Activated naive CD4-positive, alpha-beta T cell (primary cell): ENCODE measurements at places on chromosomes 13 and 19.

GRCh38 chr19:35609851-35610353 is 2.6 kb upstream of the HAUS5 start:
- no peak for DNase-seq

DNA sequence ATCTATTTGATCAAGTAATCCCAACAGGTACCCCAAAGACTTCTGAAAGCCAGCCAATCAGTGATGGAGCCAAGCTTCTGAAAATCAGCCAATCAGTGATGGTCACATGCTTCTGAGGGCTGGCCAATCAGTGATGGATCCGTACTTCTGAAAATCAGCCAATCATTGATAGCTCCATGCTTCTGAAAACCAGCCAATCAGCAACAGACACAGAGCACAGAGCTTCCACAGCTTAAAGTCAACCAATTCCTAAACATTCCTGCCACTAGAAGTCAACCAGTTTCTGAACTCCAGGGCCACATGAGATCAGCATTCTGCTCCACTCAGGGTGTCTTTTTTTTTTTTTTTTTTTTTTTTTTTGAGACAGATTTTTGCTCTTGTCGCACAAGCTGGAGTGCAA is 8.2 kb upstream of the HSD17B14 start:
- no peak for DNase-seq

DNA sequence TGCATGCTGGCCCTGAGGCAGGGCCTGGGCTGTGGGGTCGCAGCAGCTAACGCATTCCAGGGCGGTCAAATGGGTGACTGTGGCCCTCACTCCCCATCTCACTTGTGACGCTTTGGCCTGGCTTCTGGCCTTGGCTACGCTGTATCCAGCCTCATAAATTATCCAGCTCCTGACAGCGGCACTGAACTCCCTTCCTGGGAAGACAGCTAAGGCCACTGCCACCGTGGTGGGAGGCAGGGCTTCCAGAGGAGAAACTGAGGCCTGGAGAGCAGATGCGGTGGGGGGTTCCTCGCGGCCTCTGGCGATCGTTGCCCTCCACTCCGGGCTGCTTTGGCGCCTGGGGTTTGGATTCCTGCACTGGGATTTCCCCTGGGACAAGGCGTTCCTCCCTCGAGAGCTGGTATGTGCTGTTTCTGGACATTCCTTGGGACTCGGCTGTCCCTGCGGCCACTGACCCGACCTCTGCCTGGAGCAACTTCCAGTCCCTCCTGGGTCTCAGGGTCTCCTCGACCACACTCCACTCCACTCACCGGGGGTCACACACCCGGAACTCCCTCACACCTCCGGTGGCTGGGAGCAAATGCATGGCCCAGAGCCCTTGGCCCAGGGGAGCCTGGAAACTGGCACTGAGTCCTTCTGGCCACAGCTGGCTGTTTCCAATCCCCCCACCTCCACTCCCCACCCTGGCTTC is 3.4 kb downstream of the TBXA2R start:
- no peak for DNase-seq

DNA sequence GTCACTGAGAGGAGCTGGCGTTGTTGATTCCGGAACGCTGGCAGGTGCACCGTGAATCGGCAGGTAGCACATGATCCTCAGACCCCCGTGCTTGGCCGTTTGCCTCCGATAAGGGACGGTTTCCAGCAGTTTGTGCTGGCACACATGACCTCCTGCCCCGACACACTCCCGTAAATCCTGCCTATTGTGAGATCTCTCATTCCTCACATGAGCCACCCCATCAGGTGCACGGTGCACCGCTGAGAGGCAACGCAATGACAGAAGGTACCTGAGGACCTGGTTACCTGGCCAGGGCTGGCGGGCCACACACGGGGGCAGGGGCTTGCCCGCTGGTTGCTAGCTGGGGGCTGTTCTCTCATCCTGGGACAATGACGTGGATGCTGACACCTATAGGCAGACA is 2.1 kb upstream of the ADPRHL1 start:
- DNase-seq = no peak

DNA sequence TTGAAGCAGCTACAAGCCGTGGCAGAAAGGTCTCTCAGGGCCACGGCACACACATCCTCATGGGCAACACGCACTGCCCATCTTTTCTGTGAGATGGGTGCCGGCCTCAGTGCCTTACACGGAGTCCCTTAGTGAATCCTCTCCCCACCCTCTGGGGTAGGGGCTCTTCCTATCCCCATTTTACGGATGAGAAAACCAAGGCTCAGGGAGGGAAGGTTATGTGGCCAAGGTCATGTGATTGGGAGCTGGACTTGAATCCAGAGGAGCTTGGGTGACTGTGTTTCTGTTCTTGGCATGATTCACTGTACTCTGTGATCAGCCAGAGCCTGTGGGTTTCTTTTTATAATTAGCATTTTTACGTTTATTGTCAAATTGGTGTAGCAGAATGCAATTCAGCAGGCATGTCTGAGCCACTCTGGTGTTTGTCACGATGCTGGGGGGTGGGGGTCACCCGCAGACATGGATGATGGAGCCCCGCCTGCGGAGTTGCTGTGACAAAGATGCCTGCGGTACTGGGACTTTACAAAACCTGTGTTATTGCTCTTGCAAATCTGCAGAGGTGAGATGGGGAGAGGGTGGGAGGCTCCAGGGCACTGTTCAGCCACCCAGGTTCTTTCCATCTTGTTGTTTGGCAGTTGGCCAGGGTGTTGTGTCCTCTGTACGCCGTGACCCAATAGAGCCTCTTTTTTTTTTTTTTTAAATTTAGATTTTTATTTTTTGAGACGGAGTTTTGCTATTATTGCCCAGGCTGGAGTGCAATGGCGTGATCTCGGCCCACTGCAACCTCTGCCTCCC is 4.5 kb downstream of the SCN1B start:
- DNase-seq = no peak

DNA sequence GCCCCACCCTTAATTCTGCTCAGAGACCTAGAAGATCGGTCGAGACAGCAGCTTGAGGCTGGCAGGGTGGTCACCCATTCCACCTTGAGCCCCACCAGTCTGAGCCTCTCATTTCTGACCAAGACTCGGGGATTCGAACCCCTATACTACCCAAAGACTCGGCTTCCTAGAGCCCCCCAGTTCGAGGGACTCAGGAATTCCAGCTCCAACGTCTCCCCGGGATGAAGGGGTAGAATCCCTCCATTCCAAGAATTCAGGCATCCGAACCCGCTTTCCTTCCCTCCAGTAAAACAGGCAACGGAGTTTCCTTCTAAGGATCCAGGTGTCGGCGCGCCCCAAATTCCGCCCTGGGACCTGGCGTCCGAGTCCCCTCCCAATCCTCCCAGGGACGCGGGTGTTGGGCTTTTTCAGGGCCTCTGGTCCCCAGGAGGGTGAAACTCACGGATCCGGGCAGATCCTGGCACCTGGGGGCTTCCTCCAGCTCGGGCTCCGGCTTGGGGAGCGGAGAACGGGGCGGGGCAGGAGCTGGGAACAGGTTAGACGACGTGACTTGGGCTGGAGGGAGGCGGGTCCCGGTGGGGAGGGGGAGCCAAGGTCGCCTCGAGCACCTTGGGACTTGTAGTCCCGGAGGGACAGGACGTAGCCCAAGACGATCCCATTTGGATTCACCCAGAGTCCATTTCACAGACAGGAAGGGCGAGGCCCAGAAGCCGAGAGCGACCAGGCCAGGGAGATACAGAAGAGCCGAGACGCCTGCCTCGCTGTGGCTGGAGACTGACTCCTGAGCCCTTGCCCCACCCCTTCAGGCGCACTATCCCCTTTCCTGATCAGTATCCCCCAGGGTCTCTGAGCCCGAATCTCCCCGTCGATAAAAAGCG is at the start of gene PPP1R13L:
PPP1R13L (minus strand) TSS at position 513 of the 878 bp plus-strand sequence. CDS start 6,751 bp downstream, outside the sequence.
- peak; percentile 19 for DNase-seq

GRCh38 chr19:46896076-46896794 is 35.4 kb downstream of the ARHGAP35 start:
- DNase-seq = no peak

- no peak for DNase-seq
Measured at GRCh38 chr19:8306235-8307054, 1.7 kb downstream of the CD320 start.

GRCh38 chr19:42197375-42197817 is 20.1 kb downstream of the DEDD2 start:
- no peak for DNase-seq

DNA sequence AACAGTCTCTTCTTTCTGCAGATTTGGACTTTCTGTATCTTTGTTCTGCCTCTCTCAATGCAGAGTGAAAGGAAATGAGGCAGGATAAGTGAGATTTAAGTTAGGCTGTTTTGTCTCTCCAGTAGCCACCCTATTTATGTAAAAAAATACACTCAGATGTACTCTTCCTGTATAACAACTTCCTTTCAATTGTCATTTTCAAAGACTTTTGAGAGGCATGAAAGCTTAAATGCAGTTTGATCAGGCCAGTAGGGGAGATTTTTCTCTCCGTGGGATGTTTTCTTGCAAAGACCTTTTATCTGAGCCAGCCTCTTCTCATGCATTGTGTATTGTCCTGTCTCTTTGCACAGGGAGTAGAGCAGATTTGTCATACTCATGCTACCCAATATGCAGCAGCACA is 166.8 kb downstream of the SLITRK5 start:
- no peak for DNase-seq

GRCh38 chr13:113921763-113922162 is 52.1 kb downstream of the C13orf46 start:
- DNase-seq = no peak

DNA sequence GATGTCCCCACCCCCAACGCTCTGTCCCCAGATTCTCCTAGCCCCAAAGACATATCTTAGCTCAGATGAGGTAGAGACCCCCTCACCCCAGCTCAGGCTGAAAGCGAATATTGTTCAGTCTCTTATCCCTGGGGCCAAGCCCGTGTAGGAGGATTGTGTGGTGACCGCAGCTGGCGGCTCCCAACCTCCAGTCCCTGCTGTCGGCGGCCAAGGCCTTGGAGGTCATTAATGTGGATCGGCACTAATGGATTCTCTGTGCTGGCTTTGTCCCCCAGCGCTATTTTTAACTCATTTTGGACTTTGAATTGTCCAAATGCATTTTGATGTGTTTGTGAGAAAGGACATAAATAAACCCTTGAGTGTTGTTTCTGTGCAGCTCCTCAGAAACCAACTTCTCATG is 124.2 kb downstream of the UQCRFS1 start:
- DNase-seq = no peak

- no peak for DNase-seq
Measured at GRCh38 chr13:114341003-114341777, 26.9 kb downstream of the CHAMP1 start.

- no peak for DNase-seq
Measured at GRCh38 chr13:103965506-103966243, 899.5 kb upstream of the SLC10A2 start.

GRCh38 chr13:22031702-22032286 is 360.9 kb downstream of the FGF9 start:
- no peak for DNase-seq

- DNase-seq = no peak
Measured at GRCh38 chr19:800360-801029, 3.2 kb downstream of the PTBP1 start.

GRCh38 chr13:113935001-113935844 is 38.7 kb downstream of the C13orf46 start:
- DNase-seq = no peak

GRCh38 chr19:27851002-27851481 is 1361.9 kb downstream of the UQCRFS1 start:
- DNase-seq = no peak
